A549 treated with Hydrocortisone at 1 μM for 4 hours (cell line): ENCODE measurements at places on chromosomes 4 and X. TPM values are rescaled to one million over a fixed set of nuclear protein-coding genes. Genes with fewer than 3 reads are reported as not detected.

Gene NUP62CL
- 13.4 to 17.9 TPM (median 13.9 TPM) in 5 replicates for total RNA-seq

Gene EGFL6
- total RNA-seq: 0.03 TPM in 1 of 5 replicates, not detected in the others

Gene DCHS2
- total RNA-seq: 0.01 TPM in 1 of 5 replicates, not detected in the others

Gene BRS3
- not detected in 5 replicates for total RNA-seq

Gene EREG
- 10.2 to 16.9 TPM (median 13.1 TPM) in 5 replicates for total RNA-seq

Gene HPRT1
- 97.2 to 139 TPM (median 106 TPM) in 5 replicates for total RNA-seq

Gene MAGED4
- 5.3 to 9.8 TPM (median 7.9 TPM) in 5 replicates for total RNA-seq

Gene EMCN
- total RNA-seq: not detected in 5 replicates

Gene USP46
- total RNA-seq: 6.6 to 8.3 TPM (median 8.0 TPM) in 5 replicates

Gene JCHAIN
- 0.20 to 0.33 TPM (median 0.20 TPM) in 4 of 5 replicates, not detected in the other for total RNA-seq

Gene RTL9
- 0.07 to 0.13 TPM (median 0.10 TPM) in 4 of 5 replicates, not detected in the other for total RNA-seq

Gene LANCL3
- total RNA-seq: not detected in 5 replicates

Gene NXF2B
- 0.09 TPM in 1 of 5 replicates, not detected in the others for total RNA-seq

Gene DSPP
- not detected in 5 replicates for total RNA-seq

Gene KLHL2
- 14.6 to 20.2 TPM (median 16.9 TPM) in 5 replicates for total RNA-seq

Gene C4orf54
- not detected in 5 replicates for total RNA-seq

Gene FGFR3
- 1.6 to 2.4 TPM (median 2.0 TPM) in 5 replicates for total RNA-seq

Gene PCSK1N
- 12.9 to 50.9 TPM (median 44.9 TPM) in 5 replicates for total RNA-seq

Gene SAGE1
- not detected in 5 replicates for total RNA-seq

Gene ZNF141
- total RNA-seq: 2.0 to 2.6 TPM (median 2.4 TPM) in 5 replicates

Gene KLF8
- 0.02 to 0.06 TPM (median 0.03 TPM) in 4 of 5 replicates, not detected in the other for total RNA-seq

Gene GYPB
- not detected in 5 replicates for total RNA-seq

Gene GALNT7
- total RNA-seq: 20.3 to 35.3 TPM (median 24.6 TPM) in 5 replicates

Gene ANTXR2
- 3.2 to 4.9 TPM (median 3.5 TPM) in 5 replicates for total RNA-seq

Gene CCNG2
- total RNA-seq: 3.4 to 5.9 TPM (median 4.6 TPM) in 5 replicates

Gene ADH1A
- total RNA-seq: not detected in 5 replicates

Gene ADH4
- not detected in 5 replicates for total RNA-seq

Gene CT55
- not detected in 5 replicates for total RNA-seq

Gene CT45A2
- total RNA-seq: 0.10 TPM in 1 of 5 replicates, not detected in the others

Gene F8A2
- total RNA-seq: not detected in 5 replicates

Gene PRPS2
- total RNA-seq: 33.2 to 44.0 TPM (median 40.7 TPM) in 5 replicates

Gene AFM
- not detected in 5 replicates for total RNA-seq

Gene RNF150
- total RNA-seq: 0.25 to 0.38 TPM (median 0.32 TPM) in 5 replicates

Gene RASL11B
- total RNA-seq: 0.07 to 0.10 TPM (median 0.09 TPM) in 4 of 5 replicates, not detected in the other

Gene PIN4
- total RNA-seq: 31.7 to 54.3 TPM (median 37.5 TPM) in 5 replicates

Gene IDS
- total RNA-seq: 91.2 to 99.9 TPM (median 95.5 TPM) in 5 replicates

Gene SPANXN3
- total RNA-seq: not detected in 5 replicates

Gene PNMA6F
- total RNA-seq: 0.02 TPM in 1 of 5 replicates, not detected in the others

Gene IL1RAPL1
- total RNA-seq: not detected in 5 replicates

Gene USP17L18
- not detected in 5 replicates for total RNA-seq

Gene KLHL13
- 0.20 to 0.29 TPM (median 0.21 TPM) in 5 replicates for total RNA-seq

Gene XKRX
- total RNA-seq: 0.55 to 1.1 TPM (median 0.82 TPM) in 5 replicates

Gene ZNF275
- total RNA-seq: 4.6 to 6.6 TPM (median 5.8 TPM) in 5 replicates

Gene NUDT11
- total RNA-seq: 2.6 to 3.1 TPM (median 2.7 TPM) in 5 replicates

Gene CSAG1
- total RNA-seq: 0.17 to 0.40 TPM (median 0.17 TPM) in 3 of 5 replicates, not detected in the others

Gene CCNB3
- 0.50 to 0.95 TPM (median 0.77 TPM) in 5 replicates for total RNA-seq

Gene STATH
- not detected in 5 replicates for total RNA-seq

Gene FAAH2
- total RNA-seq: 0.06 to 0.16 TPM (median 0.11 TPM) in 4 of 5 replicates, not detected in the other

Gene IRF2
- total RNA-seq: 6.9 to 10.6 TPM (median 9.2 TPM) in 5 replicates

Gene POU4F2
- not detected in 5 replicates for total RNA-seq

Gene MAGEA10
- total RNA-seq: 0.05 TPM in 1 of 5 replicates, not detected in the others

Gene SMIM43
- 0.21 to 0.48 TPM (median 0.25 TPM) in 5 replicates for total RNA-seq

Gene FAM50A
- total RNA-seq: 99.8 to 121 TPM (median 111 TPM) in 5 replicates

Gene CHRNA9
- 1.00 to 1.5 TPM (median 1.4 TPM) in 5 replicates for total RNA-seq

Gene MED14
- total RNA-seq: 18.3 to 23.5 TPM (median 21.1 TPM) in 5 replicates

Gene GRID2
- total RNA-seq: not detected in 5 replicates

Gene FAM241A
- total RNA-seq: 0.68 to 0.99 TPM (median 0.76 TPM) in 5 replicates

Gene MUC7
- total RNA-seq: not detected in 5 replicates
